Epithelial cell of proximal tubule (primary cell): ENCODE measurements at places on chromosomes 13 and 19. TPM values are rescaled to one million over a fixed set of nuclear protein-coding genes. Genes with fewer than 3 reads are reported as not detected.

The VSTM1 gene
- 0.75 TPM in 1 of 2 replicates, not detected in the other for total RNA-seq

The PGLYRP2 gene
- not detected in 2 replicates for total RNA-seq

The CRX gene
- not detected in 2 replicates for total RNA-seq

The SIGLEC5 gene
- not detected in 2 replicates for total RNA-seq

DNA sequence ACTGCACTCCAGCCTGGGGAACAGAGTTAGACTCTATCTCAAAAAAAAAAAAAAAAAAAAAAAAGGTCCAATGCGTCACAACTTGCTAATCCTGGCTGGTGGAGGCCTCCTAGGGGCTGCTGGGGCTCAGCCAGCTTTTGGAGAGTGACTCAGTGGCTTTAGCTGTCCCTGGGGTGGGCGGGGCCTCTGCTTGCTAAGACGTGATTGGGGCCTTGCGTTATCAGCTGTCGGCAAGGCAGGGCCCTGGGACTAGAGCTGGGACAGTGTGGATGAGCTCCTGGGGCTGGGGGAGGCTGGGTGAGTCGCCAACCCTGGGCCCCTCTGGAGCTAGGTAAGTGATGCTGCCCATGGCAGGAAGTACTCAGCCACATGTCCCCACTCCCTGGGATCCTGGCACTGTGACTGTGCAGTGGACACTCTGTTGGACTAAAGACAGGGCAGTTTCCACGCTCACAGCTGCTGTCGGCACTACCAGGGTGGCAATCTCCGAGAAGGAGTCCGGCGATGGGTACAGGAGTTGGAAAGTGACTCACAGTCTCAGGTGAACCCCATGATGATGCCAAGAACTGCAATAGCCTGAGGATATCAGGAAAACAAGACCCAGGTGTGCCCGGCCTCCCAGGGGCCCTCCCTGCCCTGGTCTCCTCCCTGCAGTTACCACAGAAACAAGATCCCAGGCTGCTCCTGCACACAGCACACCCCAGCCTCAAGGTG is 32.2 kb downstream of the F2RL3 start:
- DNase-seq = no peak

GRCh38 chr19:10752237-10752912 is 34.5 kb downstream of the DNM2 start:
- DNase-seq = no peak

DNA sequence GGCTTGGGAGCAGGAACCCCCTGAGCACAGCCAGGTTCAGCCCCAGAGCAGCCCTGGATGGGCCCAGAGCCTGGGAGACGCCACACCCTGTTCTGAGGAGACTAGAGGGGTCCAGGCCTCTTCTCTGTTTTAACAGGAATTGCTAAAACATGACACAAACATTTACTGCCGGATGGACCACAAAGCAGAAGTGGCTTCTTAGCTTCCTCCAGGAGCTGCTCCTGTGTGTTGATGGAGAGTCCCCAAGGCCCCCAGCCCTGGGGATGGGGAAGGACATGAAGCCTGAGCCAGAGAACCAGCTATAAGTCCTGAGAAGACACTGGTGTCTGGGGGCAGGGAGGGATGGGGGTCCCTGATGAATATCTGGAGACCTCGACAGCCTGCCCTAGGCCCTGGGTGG is 14.6 kb downstream of the CEACAM3 start:
- no peak for DNase-seq

DNA sequence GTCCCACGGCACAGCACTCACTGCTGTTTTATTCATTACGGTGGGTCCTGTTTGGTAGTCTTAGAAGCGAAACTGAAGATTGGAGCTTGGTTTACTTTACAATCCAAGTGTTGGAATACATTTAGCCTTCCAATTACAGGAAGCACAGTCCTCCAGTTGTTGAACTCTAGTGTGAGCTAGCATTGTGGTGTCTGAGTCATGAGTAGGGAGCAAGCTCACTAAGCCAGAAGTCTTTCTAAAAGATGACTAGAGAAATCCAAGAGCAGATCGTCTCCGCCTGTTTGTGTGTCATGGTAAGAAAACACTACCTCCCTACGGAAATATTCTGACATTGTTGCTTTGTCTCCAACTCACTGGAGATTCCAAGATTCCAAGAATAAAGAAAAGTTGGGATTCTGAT is 10.1 kb upstream of the SHISA2 start:
- DNase-seq = peak; percentile 80

DNA sequence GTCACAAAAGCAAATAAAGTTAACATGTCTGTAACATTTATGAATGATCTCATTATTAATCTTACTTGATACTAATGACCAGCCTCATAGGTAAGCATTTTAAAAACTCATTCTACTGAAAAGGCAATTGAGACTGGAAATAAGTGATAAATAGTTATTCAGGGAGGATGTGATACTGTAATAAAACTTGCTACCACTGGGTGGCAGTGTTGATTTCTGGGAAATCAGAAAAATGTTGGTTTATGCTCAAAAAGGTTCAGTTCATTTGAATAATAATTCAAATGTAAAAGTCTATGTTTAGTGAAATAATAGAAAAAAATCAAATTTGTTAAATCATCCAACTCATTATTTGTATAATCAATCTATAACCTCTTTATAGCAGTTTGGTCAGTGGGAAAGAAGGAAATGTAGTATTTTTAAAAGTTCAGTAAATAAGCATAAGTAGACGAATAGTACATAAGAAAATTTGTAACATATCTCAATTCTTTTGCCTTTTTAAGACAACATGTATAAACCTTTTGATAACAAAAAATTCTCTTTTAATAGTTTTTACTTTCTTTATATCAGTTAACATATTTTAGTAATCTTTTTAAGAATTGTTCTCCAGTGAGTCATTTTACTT is 9.6 kb downstream of the ABHD13 start:
- DNase-seq = no peak

DNA sequence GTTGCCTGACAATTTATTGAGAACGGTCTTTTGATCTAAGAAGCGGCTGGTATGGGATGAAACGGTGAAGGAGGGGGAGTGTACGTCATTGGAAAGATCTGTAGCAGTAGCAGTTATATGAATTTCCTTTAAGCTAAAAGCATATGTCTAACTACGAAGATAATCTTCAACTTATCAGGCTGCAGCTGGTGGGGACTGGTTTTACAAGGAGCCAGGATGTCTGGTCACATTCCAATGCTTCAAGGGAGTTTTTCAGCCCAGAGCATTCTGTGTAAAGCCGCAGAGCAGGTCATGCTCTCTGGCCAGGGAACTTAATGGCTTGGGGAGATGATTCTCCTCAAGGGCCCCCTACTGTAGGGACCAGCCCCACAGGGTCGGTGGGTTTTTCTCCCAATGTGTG is 29.2 kb downstream of the CLEC4M start:
- no peak for DNase-seq

DNA sequence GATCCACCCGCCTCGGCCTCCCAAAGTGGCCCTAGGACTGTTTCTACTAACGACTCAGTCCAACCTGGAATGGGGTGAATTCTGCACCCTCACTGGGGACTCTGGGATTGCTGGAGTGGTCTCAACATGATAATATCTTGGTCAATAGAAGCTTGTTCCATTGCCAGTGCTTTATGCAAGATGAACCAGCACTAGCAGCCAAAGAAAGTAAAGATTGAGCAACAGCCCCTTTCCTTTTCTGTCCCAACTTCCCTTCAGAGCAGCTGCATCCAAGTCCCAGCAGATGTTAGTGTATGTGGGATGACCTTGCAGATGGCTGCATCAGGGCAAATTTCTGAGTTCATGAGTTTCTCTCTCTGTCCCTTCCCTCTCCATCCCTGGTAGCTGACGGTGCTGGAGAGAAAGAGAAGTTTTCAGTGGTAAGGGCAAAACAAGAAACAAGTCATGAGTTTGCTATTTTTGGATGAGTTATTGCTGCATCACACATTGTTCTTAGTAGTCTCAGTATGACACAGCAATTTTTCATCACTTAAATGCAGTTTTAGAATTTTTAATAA is 183.6 kb upstream of the EDNRB start:
- no peak for DNase-seq

DNA sequence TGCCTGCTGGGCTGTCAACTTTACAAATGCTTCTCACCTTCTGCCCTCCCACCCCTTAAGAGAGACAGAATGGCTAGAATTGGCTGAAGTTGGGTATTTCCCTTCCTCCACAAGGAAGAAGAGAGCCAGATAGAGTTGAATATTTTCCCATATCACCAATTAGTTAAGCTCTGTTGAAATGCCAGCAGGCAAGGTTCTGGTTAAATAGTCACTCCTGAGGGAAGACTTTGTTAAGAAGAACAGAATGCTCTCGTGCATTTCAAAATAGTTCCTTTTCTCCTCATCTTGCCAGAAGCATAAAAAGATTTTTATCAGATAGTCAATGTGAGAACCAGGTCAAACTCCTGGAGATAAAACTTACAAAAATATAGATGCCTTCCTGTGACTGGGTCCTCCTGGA is 2857.0 kb upstream of the PCDH20 start:
- no peak for DNase-seq

- DNase-seq = no peak
Observed at GRCh38 chr13:47168066-47168465, 271.2 kb upstream of the HTR2A start.

GRCh38 chr13:32669030-32669646 is 82.9 kb downstream of the PDS5B start:
- no peak for DNase-seq
